ENCODE measurements at places on chromosomes 16 and 17.
A peak's percentile ranks its signal among the peaks of the same experiment; 100 is the strongest.

- no peak for DNase-seq
These were observed 45.6 kb downstream of the ADCY7 start for GRCh38 chr16:50311891-50312501.

- no peak for DNase-seq
These were observed 169.6 kb downstream of the XYLT1 start for GRCh38 chr16:17301184-17301583.

GRCh38 chr16:85309656-85310587 lies 197.7 kb upstream of the CIBAR2 start:
- DNase-seq = peak; percentile 52

- peak; percentile 85 for DNase-seq
These were observed 4.1 kb downstream of the SYNGR2 start for GRCh38 chr17:78172249-78173051.

- DNase-seq = no peak
These were observed 1.3 kb downstream of the ABCC11 start for GRCh38 chr16:48246066-48246465.

GRCh38 chr16:23245268-23245667 lies 56.8 kb upstream of the SCNN1B start:
- DNase-seq = no peak

DNA sequence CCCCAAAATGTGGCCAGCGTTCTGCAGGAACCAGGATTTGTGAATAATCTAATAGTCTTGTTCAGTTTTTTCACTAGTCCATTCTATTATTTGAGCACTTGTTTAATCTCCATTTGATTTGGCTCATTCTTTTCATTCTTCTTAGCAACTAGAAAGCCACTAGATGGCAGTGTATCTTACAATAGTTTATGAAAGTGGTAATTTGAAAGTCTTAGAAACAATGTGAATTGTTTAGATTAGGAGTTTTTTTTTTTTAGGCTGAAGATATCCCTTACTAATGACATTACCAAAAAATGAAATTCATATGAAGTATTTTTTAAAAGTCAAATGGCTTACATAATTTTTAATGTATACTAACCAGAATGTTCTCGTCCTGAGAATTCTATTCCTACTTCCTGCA lies 6.7 kb downstream of the ERI2 start:
- DNase-seq = peak; percentile 21

DNA sequence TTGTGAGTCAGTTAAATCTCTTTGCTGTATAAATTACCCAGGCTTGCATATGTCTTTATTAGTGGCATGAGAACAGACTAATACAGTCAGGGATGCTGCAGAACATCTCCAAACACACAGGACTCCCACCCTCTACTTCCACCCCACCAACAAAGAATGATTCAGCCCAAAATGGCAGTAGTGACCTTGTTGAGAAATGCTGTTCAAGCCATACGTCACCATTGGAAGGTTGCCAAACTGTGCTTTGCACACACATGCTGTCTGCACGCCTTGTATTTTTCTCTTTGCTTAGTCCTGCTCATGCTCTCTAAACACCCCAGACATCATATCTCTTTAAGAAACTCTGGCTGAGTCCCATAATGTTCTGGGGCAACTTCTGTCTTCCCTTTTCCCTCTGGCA lies 589.6 kb downstream of the WWOX start:
- DNase-seq = no peak

- DNase-seq = peak; percentile 87
These were observed at the start of gene GLIS2 for GRCh38 chr16:4315186-4316107. GLIS2 (plus strand) TSS chr16:4316067; CDS start chr16:4332281, 16,214 bp downstream.

DNA sequence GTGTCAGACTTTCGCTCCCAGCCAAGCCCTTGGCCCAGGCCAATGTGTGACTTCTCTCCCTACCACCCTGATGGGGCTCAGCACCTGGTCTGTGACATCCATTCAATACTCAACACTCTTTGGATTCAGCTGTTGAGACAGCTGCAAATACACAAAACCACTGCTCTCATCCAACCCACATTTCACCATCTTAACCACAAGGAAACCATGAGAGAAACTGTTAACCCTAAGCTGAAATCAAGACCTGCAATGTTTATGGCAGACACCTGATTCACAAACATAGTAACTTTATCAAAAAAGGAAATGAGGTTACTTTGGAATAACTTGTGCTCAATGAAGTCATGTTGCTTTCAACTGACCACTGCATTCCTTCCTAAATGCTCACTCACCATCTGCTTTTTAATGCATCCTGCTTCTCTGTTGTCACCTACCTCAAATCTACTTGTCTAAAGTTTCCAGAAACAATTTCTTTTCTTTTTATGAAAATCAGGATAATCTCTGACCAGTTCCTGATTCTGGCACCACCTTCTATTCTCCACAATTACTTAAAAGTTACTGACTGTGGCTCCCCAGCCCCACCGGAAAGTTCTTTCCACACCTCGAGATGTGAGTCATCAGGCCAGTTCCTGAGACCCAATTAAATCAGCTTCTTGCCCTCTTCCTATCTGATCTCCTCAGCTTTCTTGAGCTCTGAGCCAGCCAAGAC lies 88.2 kb downstream of the NOG start:
- no peak for DNase-seq

All from NCI-H69 (cell line).